ENCODE measurements at places on chromosomes 12 and 14.

GRCh38 chr12:131038961-131039950 lies 85.5 kb downstream of the ADGRD1 start:
- no peak for ATAC-seq

DNA sequence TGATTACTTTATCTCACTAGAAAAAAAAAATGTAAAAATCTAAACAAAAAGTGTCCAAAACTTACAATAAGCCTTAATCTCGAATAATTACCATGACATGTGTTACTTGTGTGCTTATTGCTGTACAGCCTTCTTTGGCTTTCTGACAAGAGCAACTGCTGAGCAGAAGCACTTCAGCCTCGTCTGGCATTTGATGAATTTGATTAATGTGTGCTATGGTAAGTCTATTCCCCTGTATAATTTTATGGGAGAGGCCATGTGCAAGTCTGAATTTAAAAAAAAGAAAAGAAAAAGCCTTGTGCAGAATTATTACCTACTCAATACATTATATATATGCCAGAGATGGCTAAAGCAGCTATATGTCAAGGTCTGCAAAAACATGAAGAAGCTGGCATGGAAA lies 113.9 kb downstream of the AEBP2 start:
- ATAC-seq: no peak

- ATAC-seq: no peak
These were observed 1.7 kb upstream of the CFAP54 start for GRCh38 chr12:96487634-96488033.

- ATAC-seq: no peak
These were observed 195.7 kb downstream of the FBXL14 start for GRCh38 chr12:1398673-1399072.

DNA sequence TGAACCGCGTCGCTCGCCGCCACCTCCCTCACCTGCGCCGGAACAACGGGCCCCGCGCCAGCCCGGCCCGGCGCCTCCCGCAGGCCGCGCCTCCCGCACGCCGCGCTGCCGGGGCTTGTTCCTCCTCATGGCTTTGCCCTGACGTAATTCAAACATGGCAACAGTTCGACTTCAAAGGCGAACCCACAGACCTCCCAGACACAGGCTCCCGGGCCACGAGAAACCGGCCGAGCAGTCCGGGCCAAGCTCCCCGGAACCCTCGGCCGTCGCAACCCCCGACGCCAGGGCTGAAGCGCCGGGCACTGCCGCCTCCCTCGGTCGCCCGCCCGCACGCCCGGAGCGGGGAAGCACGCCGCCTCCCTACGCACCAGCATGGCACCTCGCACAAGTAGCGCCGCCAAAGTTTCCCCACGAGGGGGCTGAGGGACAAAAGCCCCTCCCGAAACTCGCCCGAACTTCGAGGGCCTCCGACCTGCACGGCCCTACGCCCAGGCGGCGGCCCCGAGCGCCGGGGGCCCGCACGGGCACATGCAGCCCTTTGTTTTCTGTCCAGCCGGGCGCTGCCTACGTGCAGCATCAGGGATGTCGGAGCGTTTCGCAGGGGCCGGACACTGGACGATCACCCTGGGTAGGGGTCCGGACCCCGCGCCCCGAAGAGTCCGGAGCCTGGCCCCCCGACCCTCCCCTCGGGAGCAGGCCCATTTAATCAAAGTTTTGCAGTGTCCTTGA lies 1.7 kb downstream of the SINHCAF start:
- ATAC-seq: peak; percentile 57

GRCh38 chr14:34733245-34733644 lies 18.9 kb upstream of the CFL2 start:
- no peak for ATAC-seq

- ATAC-seq: no peak
These were observed 1156.8 kb downstream of the SLC16A7 start for GRCh38 chr12:60752589-60752988.

DNA sequence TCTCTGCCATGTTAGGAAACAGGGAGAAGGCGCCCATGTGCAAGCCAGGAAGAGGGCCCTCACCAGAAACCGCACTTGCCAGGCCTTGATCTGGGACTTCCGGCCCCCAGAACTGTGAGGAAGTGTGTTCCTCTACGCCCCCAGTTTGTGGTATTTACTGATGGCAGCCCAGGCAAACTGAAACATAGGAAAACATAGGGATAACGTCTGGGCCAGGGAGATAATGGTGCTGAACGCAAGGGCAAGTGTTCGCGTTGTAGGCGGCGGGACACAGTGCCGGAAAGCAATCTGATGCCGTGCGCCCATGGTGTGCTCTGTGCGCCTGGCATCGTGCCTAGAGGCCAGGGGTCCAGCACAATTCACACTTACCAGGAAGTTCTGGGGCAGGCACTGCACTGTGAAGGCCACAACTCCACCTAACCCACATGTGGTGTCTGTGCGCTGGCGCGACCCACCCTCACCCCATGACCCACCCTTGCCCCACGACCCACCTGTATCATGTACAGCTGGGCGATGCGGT lies 53.6 kb downstream of the ARL6IP4 start:
- no peak for ATAC-seq

DNA sequence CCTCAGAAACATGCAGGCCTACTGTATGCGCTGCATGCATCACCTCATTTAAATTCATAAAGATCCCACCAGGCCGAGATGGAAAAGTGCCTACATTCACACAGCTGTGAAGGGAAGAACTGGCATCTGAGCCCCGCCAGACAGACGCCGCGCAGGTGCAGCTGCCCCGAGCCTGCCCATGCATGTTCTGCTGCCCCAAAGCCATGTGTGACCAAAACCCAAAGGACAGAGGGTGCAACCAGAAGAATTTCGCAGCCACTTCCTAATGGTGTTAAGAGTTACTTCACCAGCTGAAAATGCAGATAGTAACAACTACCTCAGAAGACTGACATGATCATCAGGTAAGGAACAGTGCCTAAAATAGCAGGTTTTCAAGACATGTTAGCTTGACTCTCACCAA lies 13.5 kb upstream of the KRT8 start:
- ATAC-seq: no peak

All from activated CD4-positive, CD25-positive, alpha-beta regulatory T cell treated with anti-CD3 and anti-CD28 coated beads, Interleukin-2, amount 50 U/mL, for 24 hours (primary cell).